T-helper 17 cell (primary cell): ENCODE measurements at places on chromosomes 2 and 18. TPM values are rescaled to one million over a fixed set of nuclear protein-coding genes. Genes with fewer than 3 reads are reported as not detected.

The LYPD1 gene
- total RNA-seq, result not detected

The PAX8 gene
- total RNA-seq, result 1.4 TPM

The FMNL2 gene
- 0.34 TPM for total RNA-seq

The DGUOK gene
- total RNA-seq, result 39.7 TPM

The HJURP gene
- 0.35 TPM for total RNA-seq

The TSGA10 gene
- total RNA-seq, result 7.7 TPM

The SLC9A4 gene
- total RNA-seq, result 0.12 TPM

The FAM237A gene
- total RNA-seq, result not detected

The HRH4 gene
- total RNA-seq, result 3.2 TPM

The APCDD1 gene
- not detected for total RNA-seq

The FAM117B gene
- 22.8 TPM for total RNA-seq

The SLC23A3 gene
- total RNA-seq, result 0.65 TPM

The FBXO48 gene
- total RNA-seq, result 1.5 TPM

The SKOR2 gene
- total RNA-seq, result not detected

The ITGA6 gene
- 61.7 TPM for total RNA-seq

The TMEM18 gene
- 29.3 TPM for total RNA-seq

The SCN9A gene
- 0.21 TPM for total RNA-seq

The MRO gene
- total RNA-seq, result not detected

The ACTR2 gene
- total RNA-seq, result 243 TPM

The SIX3 gene
- not detected for total RNA-seq

The LYG2 gene
- total RNA-seq, result not detected

The ZNF396 gene
- 0.30 TPM for total RNA-seq

The LAMA3 gene
- total RNA-seq, result 0.07 TPM

The CDC42EP3 gene
- total RNA-seq, result 48.9 TPM

The MARCO gene
- not detected for total RNA-seq

The TEKT4 gene
- not detected for total RNA-seq

The SOS1 gene
- total RNA-seq, result 95.5 TPM

The RSAD2 gene
- total RNA-seq, result 4.1 TPM

The HOXD12 gene
- total RNA-seq, result not detected

The HSPE1 gene
- total RNA-seq, result 61.3 TPM

The FARSB gene
- 13.2 TPM for total RNA-seq

The OSGEPL1 gene
- total RNA-seq, result 4.2 TPM

The TEX44 gene
- total RNA-seq, result not detected

The NIFK gene
- 31.9 TPM for total RNA-seq

The KLHL41 gene
- not detected for total RNA-seq

The BUB1 gene
- total RNA-seq, result 8.6 TPM

The KLHL30 gene
- not detected for total RNA-seq

The ANTXR1 gene
- not detected for total RNA-seq

The PAX3 gene
- total RNA-seq, result not detected

The TFCP2L1 gene
- total RNA-seq, result not detected

The EIF2AK2 gene
- total RNA-seq, result 27.0 TPM

The DPY30 gene
- total RNA-seq, result 27.0 TPM

The NCK2 gene
- total RNA-seq, result 151 TPM

The XDH gene
- 0.16 TPM for total RNA-seq

The REG1B gene
- not detected for total RNA-seq

The SPC25 gene
- 0.27 TPM for total RNA-seq

The CCDC88A gene
- 10.8 TPM for total RNA-seq

The TNFAIP6 gene
- not detected for total RNA-seq

The LCT gene
- total RNA-seq, result 0.10 TPM

The WDSUB1 gene
- 4.4 TPM for total RNA-seq

The LRRTM4 gene
- not detected for total RNA-seq

The CD8B gene
- not detected for total RNA-seq

The HOXD11 gene
- not detected for total RNA-seq

The C2orf81 gene
- 2.9 TPM for total RNA-seq

The SLC25A52 gene
- not detected for total RNA-seq

The UPP2 gene
- not detected for total RNA-seq

The BOLA3 gene
- total RNA-seq, result 15.5 TPM

The HMSD gene
- total RNA-seq, result not detected

The ERICH2 gene
- total RNA-seq, result not detected
